Suprapubic skin (tissue), 4 donors: ENCODE measurements at places on chromosomes 11 and 22. TPM values are rescaled to one million over a fixed set of nuclear protein-coding genes. Genes with fewer than 3 reads are reported as not detected.

GSTT2B gene
- 9.5 TPM for total RNA-seq

KRTAP5-8 gene
- total RNA-seq = not detected

ADAMTS15 gene
- 5.6 TPM for total RNA-seq

C11orf52 gene
- total RNA-seq = 7.5 TPM

MMP1 gene
- total RNA-seq = not detected

RPUSD4 gene
- 34.9 TPM for total RNA-seq

MYO18B gene
- 1.9 TPM for total RNA-seq

CBLIF gene
- total RNA-seq = not detected

NEU3 gene
- 15.1 TPM for total RNA-seq

POU2AF2 gene
- total RNA-seq = not detected

DNA sequence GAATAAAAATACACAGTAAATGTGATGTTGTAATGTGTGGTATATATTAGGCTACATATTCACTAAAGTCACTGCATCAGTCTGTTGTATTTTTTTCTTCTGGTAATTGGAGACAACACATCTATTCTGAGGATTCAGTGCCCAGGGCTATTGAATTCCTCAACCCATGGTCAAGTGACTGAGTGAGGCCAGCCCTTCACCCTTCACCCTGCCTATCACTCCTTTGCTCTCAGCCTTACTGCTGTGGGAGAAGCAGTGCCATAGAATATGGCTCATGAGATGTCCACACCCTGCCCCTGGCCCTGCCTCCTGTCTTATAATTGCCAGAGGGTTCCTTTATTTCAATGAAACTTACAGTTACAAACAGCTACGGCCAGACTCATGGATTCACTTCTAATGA, 295.6 kb downstream of the NTM start:
- DNase-seq = no peak
- no peak overlapping the region for H3K27ac ChIP-seq
- H3K4me3 ChIP-seq = no peak overlapping the region
- peaks cover 5% of the 10 kb centered on the region for H3K27me3 ChIP-seq

DNA sequence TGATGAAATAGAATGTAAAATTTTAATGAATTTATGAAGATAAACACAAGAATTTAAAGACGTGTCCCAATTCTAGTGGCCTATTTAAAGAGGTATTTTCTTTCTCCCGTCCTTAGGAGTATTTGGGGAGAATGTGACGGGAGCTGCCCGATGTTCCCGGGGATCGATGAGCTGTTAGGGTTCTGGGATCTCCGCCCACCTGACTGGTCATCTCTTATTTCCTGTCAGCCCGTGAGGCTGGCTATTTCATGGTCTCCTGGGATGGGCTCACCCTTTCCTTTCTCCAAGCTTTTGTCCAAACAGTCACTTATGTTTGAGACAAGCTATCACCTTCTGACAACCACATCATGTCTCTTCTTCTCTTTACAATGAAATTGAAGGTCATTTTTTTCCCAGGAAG, 16.9 kb upstream of the CLMP start:
- H3K4me3 ChIP-seq = no peak overlapping the region
- H3K36me3 ChIP-seq = no peaks in the 10 kb centered on the region
- DNase-seq = no peak
- no peaks in the 10 kb centered on the region for H3K4me1 ChIP-seq
- peaks cover 21% of the 10 kb centered on the region for H3K27me3 ChIP-seq

DNA sequence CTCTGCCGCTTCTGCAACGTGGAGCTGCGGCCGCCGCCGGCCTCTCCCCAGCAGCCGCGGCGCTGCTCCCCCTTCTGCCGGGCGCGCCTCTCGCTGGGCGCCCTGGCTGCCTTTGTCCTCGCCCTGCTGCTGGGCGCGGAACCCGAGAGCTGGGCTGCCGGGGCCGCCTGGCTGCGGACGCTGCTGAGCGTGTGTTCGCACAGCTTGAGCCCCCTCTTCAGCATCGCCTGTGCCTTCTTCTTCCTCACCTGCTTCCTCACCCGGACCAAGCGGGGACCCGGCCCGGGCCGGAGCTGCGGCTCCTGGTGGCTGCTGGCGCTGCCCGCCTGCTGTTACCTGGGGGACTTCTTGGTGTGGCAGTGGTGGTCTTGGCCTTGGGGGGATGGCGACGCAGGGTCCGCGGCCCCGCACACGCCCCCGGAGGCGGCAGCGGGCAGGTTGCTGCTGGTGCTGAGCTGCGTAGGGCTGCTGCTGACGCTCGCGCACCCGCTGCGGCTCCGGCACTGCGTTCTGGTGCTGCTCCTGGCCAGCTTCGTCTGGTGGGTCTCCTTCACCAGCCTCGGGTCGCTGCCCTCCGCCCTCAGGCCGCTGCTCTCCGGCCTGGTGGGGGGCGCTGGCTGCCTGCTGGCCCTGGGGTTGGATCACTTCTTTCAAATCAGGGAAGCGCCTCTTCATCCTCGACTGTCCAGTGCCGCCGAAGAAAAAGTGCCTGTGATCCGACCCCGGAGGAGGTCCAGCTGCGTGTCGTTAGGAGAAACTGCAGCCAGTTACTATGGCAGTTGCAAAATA, 816 bp downstream of the PDE3B start:
- peaks cover 21% of the 10 kb centered on the region for H3K4me1 ChIP-seq
- H3K36me3 ChIP-seq = no peaks in the 10 kb centered on the region
- peaks cover 34% of the 10 kb centered on the region for H3K27me3 ChIP-seq
- H3K27ac ChIP-seq = no peak overlapping the region
- no peak for DNase-seq
- H3K4me3 ChIP-seq = peak overlapping the region; percentile 70

DNA sequence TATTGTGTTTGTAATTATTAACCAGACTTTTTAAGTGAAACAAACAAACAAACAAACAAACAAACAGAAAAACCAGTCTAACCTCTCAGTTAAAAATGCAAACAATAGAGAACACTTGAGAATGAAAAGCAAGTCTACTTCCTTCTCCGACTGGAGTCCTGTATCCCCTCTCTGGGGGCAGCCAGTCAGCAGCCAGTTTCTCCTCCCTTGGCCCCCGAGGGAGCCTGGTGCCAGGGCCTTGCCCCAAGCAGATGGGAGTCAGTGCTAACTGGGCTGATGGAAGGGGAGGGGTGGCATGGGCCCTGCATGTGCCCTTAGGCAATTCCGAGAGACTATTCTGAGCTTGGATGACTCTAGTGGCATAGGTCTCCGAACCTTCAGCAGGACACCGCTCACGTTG, 137.2 kb downstream of the GRIK4 start:
- H3K27me3 ChIP-seq = peaks cover 2% of the 10 kb centered on the region
- no peaks in the 10 kb centered on the region for H3K36me3 ChIP-seq
- H3K27ac ChIP-seq = no peak overlapping the region
- DNase-seq = no peak
- H3K4me3 ChIP-seq = no peak overlapping the region

DNA sequence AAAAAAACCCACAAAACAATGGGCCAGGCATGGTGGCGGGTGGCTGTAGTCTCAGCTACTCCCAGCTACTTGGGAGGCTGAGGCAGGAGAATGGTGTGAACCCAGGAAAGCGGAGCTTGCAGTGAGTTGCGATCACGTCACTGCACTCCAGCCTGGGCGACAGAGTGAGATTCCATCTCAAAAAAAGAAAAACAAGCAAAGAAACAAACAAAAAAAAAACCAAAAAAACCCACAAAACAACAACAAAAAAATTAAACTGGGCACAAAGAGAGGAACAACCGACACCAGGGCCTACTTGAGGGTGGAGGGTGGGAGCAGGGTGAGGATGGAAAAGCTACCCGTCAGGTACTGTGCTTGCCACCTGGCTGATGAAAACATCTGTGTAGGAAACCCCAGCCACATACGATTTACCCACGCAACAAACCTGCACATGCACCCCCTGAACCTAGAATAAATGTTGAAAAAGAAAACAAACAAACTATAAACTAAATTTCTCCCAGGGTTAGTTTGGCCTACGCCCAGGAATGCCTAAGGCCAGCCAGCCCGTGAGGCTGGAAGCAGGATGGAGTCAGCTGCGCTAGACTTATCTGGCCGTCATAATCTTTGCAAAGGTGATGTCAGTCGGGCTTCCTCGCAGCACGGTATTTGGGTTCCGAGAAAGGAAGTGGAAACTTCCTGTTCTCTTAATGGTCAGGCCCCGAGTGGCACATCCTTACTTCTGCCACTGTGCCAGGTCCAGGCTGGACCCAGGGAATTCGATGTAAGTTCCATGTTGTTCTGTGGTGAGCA, 21.9 kb upstream of the CYB5R3 start:
- no peaks in the 10 kb centered on the region for H3K27me3 ChIP-seq
- no peak overlapping the region for H3K27ac ChIP-seq
- H3K36me3 ChIP-seq = no peaks in the 10 kb centered on the region
- DNase-seq = no peak

- no peaks in the 10 kb centered on the region for H3K36me3 ChIP-seq
- peaks cover 8% of the 10 kb centered on the region for H3K27me3 ChIP-seq
- H3K4me3 ChIP-seq = no peak overlapping the region
- H3K4me1 ChIP-seq = no peaks in the 10 kb centered on the region
- H3K27ac ChIP-seq = no peak overlapping the region
These were observed 171.2 kb downstream of the C11orf91 start for GRCh38 chr11:33529461-33529860.

- H3K27ac ChIP-seq = no peak overlapping the region
- H3K4me3 ChIP-seq = no peak overlapping the region
- DNase-seq = no peak
- peaks cover 39% of the 10 kb centered on the region for H3K27me3 ChIP-seq
These were observed 506.1 kb downstream of the MIAT start for GRCh38 chr22:27163162-27164137.

DNA sequence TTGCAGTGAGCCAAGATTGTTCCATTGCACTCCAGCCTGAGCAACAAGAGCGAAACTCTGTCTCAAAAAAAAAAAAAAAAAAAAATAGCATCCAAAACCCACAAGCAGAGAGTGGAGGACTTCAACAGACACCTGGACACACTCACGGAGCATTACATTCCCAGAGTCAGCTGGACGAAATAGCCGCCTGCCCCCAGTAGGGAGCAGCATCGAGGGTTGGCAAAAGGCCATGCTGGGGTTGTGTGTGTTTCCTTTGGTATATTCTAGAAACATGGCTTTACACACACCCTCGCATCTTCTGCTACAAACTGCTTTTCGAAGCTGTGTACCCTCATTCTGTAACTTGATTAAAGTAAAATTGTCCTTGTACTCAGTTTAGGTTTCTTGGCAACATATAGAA, 5.3 kb downstream of the ADA2 start:
- no peak for DNase-seq
- H3K27me3 ChIP-seq = no peaks in the 10 kb centered on the region
- no peak overlapping the region for H3K27ac ChIP-seq
- no peaks in the 10 kb centered on the region for H3K36me3 ChIP-seq

GRCh38 chr22:39623603-39624500, 53.3 kb downstream of the CACNA1I start:
- H3K27me3 ChIP-seq = peaks cover 85% of the 10 kb centered on the region
- no peak overlapping the region for H3K27ac ChIP-seq
- H3K4me3 ChIP-seq = no peak overlapping the region
- no peaks in the 10 kb centered on the region for H3K4me1 ChIP-seq

- no peaks in the 10 kb centered on the region for H3K36me3 ChIP-seq
- no peak overlapping the region for H3K27ac ChIP-seq
- no peaks in the 10 kb centered on the region for H3K27me3 ChIP-seq
- H3K4me3 ChIP-seq = no peak overlapping the region
These were observed 41.8 kb downstream of the TMPRSS5 start for GRCh38 chr11:113664069-113664980.

DNA sequence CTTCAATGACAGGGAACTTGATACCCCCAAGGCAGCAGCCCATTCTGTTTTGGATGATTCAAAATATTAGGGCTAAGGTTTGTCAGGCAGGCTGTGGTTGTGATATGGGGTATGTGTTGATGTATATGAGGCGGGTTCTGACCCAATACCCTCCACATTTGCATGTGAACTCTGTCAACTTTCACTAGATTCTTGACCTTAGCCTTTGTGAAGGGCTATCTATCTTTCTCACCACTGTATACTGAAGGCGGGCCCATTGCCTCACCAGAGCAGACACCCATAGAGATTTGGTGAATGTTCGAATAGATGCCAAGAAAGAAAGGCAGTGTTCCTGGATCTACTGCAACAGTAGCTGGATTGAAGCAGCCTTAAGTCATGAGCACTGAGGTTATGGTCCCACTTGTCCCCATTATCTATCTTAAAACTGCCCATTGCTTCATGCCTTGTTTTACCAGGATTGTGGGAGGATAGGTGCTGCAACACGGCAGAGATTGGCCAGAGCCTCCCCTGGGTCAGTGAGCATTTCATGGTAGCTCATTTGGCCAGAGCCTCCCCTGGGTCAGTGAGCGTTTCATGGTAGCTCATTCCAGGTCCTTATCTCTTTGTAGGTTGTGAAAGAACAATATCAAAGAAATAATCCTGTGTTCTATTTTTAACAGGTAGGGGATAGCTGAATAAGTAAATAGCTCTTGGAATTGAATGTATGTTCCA, 399.6 kb downstream of the TMEM135 start:
- no peak overlapping the region for H3K27ac ChIP-seq
- no peaks in the 10 kb centered on the region for H3K27me3 ChIP-seq
- peaks cover 3% of the 10 kb centered on the region for H3K4me1 ChIP-seq

GRCh38 chr22:29147331-29147899, 58.3 kb upstream of the EMID1 start:
- no peaks in the 10 kb centered on the region for H3K27me3 ChIP-seq
- peaks cover 34% of the 10 kb centered on the region for H3K4me1 ChIP-seq
- H3K27ac ChIP-seq = no peak overlapping the region
- peak; percentile 68 for DNase-seq

DNA sequence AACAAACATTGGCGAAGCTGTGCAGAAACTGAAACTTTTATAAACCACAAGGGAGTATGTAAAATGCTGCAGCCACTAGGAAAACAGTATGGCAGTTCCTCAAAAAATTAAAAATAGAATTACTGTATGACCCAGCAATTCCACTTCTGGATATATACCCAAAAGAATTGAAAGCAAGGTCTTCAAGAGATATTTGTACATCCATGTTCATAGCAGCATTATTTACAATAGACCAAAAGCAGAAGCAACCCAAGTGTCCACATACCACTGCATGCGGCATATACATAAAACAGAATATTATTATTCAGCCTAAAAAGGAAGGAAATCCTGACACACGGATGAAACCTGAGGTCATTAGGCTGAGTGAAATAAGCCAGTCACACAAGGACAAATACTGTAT, 85.8 kb downstream of the RELT start:
- H3K36me3 ChIP-seq = no peaks in the 10 kb centered on the region
- DNase-seq = no peak
- peaks cover 4% of the 10 kb centered on the region for H3K4me1 ChIP-seq
- no peak overlapping the region for H3K4me3 ChIP-seq
- H3K27me3 ChIP-seq = no peaks in the 10 kb centered on the region

GRCh38 chr11:58647141-58647699, 24.8 kb downstream of the CNTF start:
- H3K36me3 ChIP-seq = no peaks in the 10 kb centered on the region
- no peaks in the 10 kb centered on the region for H3K4me1 ChIP-seq
- H3K27me3 ChIP-seq = no peaks in the 10 kb centered on the region
- H3K4me3 ChIP-seq = no peak overlapping the region
- DNase-seq = no peak
- no peak overlapping the region for H3K27ac ChIP-seq

GRCh38 chr11:69963533-69964246, 114.4 kb upstream of the ANO1 start:
- DNase-seq = no peak
- H3K4me3 ChIP-seq = no peak overlapping the region
- peaks cover 28% of the 10 kb centered on the region for H3K27me3 ChIP-seq
- no peak overlapping the region for H3K27ac ChIP-seq
- H3K36me3 ChIP-seq = no peaks in the 10 kb centered on the region
- H3K4me1 ChIP-seq = no peaks in the 10 kb centered on the region

GRCh38 chr11:95566211-95566610, 223.4 kb downstream of the FAM76B start:
- H3K4me1 ChIP-seq = peaks cover 6% of the 10 kb centered on the region
- no peak for DNase-seq
- H3K27ac ChIP-seq = no peak overlapping the region
